Caco-2 (cell line): ENCODE measurements at places on chromosomes 13 and 19. TPM values are rescaled to one million over a fixed set of nuclear protein-coding genes. Genes with fewer than 3 reads are reported as not detected.
A peak's percentile ranks its signal among the peaks of the same experiment; 100 is the strongest.

GRCh38 chr13:93338906-93339305 is 112.3 kb downstream of the GPC6 start:
- H3K27ac ChIP-seq: no peak overlapping the region
- no peak overlapping the region for H3K4me3 ChIP-seq
- H3K36me3 ChIP-seq: no peaks in the 10 kb centered on the region

The ZNF579 gene
- 26.5 and 30.4 TPM in 2 replicates for total RNA-seq

The SPATA13 gene
- 10.1 and 10.5 TPM in 2 replicates for total RNA-seq

The ZNF492 gene
- not detected in 2 replicates for total RNA-seq

GRCh38 chr13:39811051-39811450 is 155.6 kb downstream of the COG6 start:
- H3K4me3 ChIP-seq: no peak overlapping the region
- DNase-seq: no peak
- no peaks in the 10 kb centered on the region for H3K27me3 ChIP-seq

DNA sequence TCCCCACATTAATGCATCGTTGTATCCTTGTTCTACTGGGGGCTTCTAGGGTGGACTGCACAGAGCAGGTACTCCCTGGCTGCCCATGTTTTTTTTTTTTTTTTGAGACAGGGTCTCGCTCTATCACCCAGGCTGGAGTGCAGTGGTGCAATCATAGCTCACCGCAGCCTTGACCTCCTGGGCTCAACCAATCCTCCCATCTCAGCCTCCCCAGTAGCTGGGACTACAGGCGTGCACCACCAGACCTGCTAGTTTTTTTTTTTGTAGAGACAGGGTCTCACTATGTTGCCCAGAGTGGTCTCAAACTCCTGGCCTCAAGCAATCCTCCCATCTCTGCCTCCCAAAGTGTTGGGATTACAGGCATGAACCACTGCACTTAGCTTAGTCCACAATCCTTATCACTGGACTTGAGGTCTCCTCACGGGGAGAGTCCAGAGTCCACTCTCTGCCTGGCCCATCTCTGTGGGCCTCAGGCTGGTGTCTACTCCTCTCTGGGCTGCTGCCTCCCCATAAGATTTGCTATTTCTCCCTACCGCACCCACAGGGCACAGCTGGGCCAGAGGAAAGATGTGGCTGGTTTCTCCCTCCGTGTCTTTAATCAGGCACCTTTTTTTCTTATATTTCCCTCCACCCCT is 50.4 kb upstream of the CYP4F8 start:
- no peaks in the 10 kb centered on the region for H3K36me3 ChIP-seq
- H3K27me3 ChIP-seq: no peaks in the 10 kb centered on the region; the same call in 1 of the 2 replicates
- no peak overlapping the region for H3K4me3 ChIP-seq
- DNase-seq: no peak
- no peaks in the 10 kb centered on the region for H3K4me1 ChIP-seq
- H3K27ac ChIP-seq: no peak overlapping the region

The PTPRS gene
- 65.0 and 65.6 TPM in 2 replicates for total RNA-seq

The CAMSAP3 gene
- 60.5 and 61.6 TPM in 2 replicates for total RNA-seq

- DNase-seq: no peak
- no peak overlapping the region for H3K27ac ChIP-seq
- H3K4me1 ChIP-seq: no peaks in the 10 kb centered on the region
- H3K27me3 ChIP-seq: no peaks in the 10 kb centered on the region
Measured at GRCh38 chr19:9348253-9348652, 14.6 kb upstream of the ZNF177 start.

- no peaks in the 10 kb centered on the region for H3K27me3 ChIP-seq
- H3K27ac ChIP-seq: no peak overlapping the region
- H3K36me3 ChIP-seq: no peaks in the 10 kb centered on the region
- DNase-seq: no peak
- no peak overlapping the region for H3K4me3 ChIP-seq
- H3K4me1 ChIP-seq: no peaks in the 10 kb centered on the region
Measured at GRCh38 chr19:6963244-6963852, 57.9 kb downstream of the MBD3L2B start.

- H3K27ac ChIP-seq: no peak overlapping the region
- DNase-seq: no peak
- H3K36me3 ChIP-seq: no peaks in the 10 kb centered on the region
Measured at GRCh38 chr13:72586518-72586917, 140.9 kb downstream of the MZT1 start.

DNA sequence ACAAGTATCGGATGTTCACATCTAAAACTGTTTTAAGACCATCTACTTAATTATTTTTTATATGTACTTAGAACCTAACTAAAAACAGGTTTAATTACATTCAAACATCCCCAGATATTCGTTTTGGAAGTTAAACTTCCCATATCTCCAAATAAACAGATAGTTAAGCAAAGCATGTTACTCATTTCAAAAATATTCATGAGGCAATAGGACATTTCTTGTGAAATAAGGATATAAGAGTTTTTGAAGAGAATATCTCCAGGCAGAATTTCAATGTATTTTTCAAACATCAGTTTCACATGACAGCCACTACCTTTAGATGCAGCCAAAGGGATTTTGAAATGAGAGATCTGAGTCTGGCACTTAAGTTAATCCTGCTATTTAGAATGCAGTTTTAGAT is 697.5 kb downstream of the SLITRK1 start:
- H3K4me3 ChIP-seq: no peak overlapping the region
- H3K36me3 ChIP-seq: no peaks in the 10 kb centered on the region
- H3K27me3 ChIP-seq: no peaks in the 10 kb centered on the region
- H3K4me1 ChIP-seq: no peaks in the 10 kb centered on the region

- no peak for DNase-seq
- no peaks in the 10 kb centered on the region for H3K4me1 ChIP-seq
- H3K27ac ChIP-seq: no peak overlapping the region
- H3K27me3 ChIP-seq: no peaks in the 10 kb centered on the region
Measured at GRCh38 chr13:112843392-112844111, 125.5 kb upstream of the MCF2L start.

DNA sequence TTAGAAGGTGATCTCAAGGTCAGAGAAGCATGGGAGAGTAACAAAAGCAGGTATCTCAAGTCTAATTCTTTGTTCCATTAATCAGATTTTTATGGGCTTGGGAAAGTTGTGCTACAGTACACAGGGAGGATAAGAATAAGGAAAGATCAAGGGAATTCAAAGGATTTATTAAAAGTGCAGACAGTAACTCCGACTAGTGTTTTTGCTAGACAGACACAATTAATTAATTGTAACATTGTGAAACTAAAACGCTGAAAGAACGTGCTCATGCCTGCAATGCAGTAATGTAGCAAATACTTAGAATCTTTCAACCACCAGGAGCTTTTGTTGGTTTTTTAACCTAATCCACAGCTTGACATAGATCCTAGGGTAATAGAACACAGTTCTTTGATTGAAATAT is 221.5 kb downstream of the DACH1 start:
- no peaks in the 10 kb centered on the region for H3K27me3 ChIP-seq
- no peak overlapping the region for H3K4me3 ChIP-seq
- DNase-seq: no peak
- no peak overlapping the region for H3K27ac ChIP-seq
- H3K36me3 ChIP-seq: no peaks in the 10 kb centered on the region

GRCh38 chr13:27339299-27339698 is 68.7 kb downstream of the RASL11A start:
- H3K4me3 ChIP-seq: no peak overlapping the region
- H3K36me3 ChIP-seq: no peaks in the 10 kb centered on the region
- H3K4me1 ChIP-seq: no peaks in the 10 kb centered on the region

The ZSCAN18 gene
- total RNA-seq: not detected in 2 replicates

- H3K4me1 ChIP-seq: no peaks in the 10 kb centered on the region
- H3K27ac ChIP-seq: no peak overlapping the region
- no peaks in the 10 kb centered on the region for H3K36me3 ChIP-seq
- H3K27me3 ChIP-seq: no peaks in the 10 kb centered on the region
- DNase-seq: no peak
- H3K4me3 ChIP-seq: no peak overlapping the region
Measured at GRCh38 chr19:38463365-38463764, 29.9 kb downstream of the RYR1 start.

The RGL3 gene
- 53.1 and 58.8 TPM in 2 replicates for total RNA-seq

- H3K4me1 ChIP-seq: no peaks in the 10 kb centered on the region
- no peaks in the 10 kb centered on the region for H3K36me3 ChIP-seq
- no peaks in the 10 kb centered on the region for H3K27me3 ChIP-seq
- no peak for DNase-seq
- H3K4me3 ChIP-seq: no peak overlapping the region
- no peak overlapping the region for H3K27ac ChIP-seq
Measured at GRCh38 chr13:104327211-104327610, 1261.0 kb upstream of the SLC10A2 start.

GRCh38 chr19:18322318-18322758 is 538 bp downstream of the LSM4 start:
- H3K4me3 ChIP-seq: peak overlapping the region; percentile 96
- DNase-seq: peak; percentile 71
- H3K27me3 ChIP-seq: no peaks in the 10 kb centered on the region
- no peaks in the 10 kb centered on the region for H3K36me3 ChIP-seq

- H3K36me3 ChIP-seq: no peaks in the 10 kb centered on the region
- no peak overlapping the region for H3K4me3 ChIP-seq
- no peak for DNase-seq
- no peaks in the 10 kb centered on the region for H3K27me3 ChIP-seq
- no peaks in the 10 kb centered on the region for H3K4me1 ChIP-seq
- H3K27ac ChIP-seq: no peak overlapping the region
Measured at GRCh38 chr13:61036715-61037114, 378.9 kb downstream of the PCDH20 start.

GRCh38 chr19:51427201-51427600 is 9.8 kb upstream of the SIGLEC10 start:
- H3K27me3 ChIP-seq: no peaks in the 10 kb centered on the region
- no peak overlapping the region for H3K27ac ChIP-seq
- H3K36me3 ChIP-seq: no peaks in the 10 kb centered on the region
- no peaks in the 10 kb centered on the region for H3K4me1 ChIP-seq

- H3K4me1 ChIP-seq: peaks cover 7% of the 10 kb centered on the region; the same call in 1 of the 2 replicates
- H3K27me3 ChIP-seq: no peaks in the 10 kb centered on the region
- DNase-seq: no peak
- H3K4me3 ChIP-seq: no peak overlapping the region
Measured at GRCh38 chr19:41546386-41546789, 29.6 kb upstream of the CEACAM21 start.

DNA sequence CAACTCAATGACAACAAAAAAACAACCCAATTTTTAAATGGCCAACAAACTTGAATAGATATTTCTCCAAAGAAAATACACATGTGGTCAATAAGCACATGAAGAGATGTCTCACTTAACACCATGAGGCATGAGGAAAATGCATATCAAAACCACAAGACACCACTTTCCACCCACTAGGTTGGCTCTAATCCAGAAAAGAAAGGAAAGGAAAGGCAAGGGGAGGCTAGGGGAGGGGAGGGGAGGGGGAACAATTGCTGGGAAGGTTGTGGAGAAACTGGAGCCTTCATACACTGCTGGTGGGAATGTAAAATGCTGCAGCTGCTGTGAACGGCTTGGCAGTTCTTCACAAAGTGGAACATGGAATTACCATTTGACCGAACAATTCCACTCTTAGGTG is 854.3 kb downstream of the UQCRFS1 start:
- H3K36me3 ChIP-seq: no peaks in the 10 kb centered on the region
- no peak overlapping the region for H3K4me3 ChIP-seq
- no peaks in the 10 kb centered on the region for H3K27me3 ChIP-seq

DNA sequence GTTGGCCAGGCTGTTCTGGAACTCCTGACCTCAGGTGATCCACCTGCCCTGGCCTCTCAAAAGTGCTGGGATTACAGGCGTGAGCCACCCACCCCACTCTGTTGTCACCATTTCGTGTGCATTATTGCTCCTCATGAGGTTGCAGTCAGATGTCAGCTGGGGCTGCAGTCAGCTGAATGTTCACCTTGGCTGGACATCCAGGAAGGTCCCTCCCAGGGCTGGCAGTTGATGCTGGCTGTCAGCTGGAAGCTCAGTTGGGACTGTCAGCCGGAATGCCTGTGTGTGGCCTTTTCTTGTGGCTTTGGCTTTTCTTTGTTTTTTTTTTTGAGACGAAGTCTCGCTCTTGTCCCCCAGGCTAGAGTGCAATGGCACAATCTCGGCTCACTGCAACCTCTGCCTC is 6.6 kb downstream of the MEGF8 start:
- no peaks in the 10 kb centered on the region for H3K36me3 ChIP-seq
- no peak overlapping the region for H3K27ac ChIP-seq
- DNase-seq: no peak
- H3K27me3 ChIP-seq: no peaks in the 10 kb centered on the region
- H3K4me3 ChIP-seq: no peak overlapping the region

The GRIN3B gene
- 0.41 and 0.49 TPM in 2 replicates for total RNA-seq

The CRX gene
- not detected in 2 replicates for total RNA-seq

GRCh38 chr13:23570921-23571315 is 706 bp downstream of the TNFRSF19 start:
- peak overlapping the region; percentile 32 for H3K4me3 ChIP-seq
- no peaks in the 10 kb centered on the region for H3K27me3 ChIP-seq
- H3K27ac ChIP-seq: peak overlapping the region; percentile 87

GRCh38 chr19:18844806-18845329 is 13.1 kb downstream of the UPF1 start:
- no peaks in the 10 kb centered on the region for H3K4me1 ChIP-seq
- H3K27me3 ChIP-seq: no peaks in the 10 kb centered on the region
- H3K36me3 ChIP-seq: no peaks in the 10 kb centered on the region; the same call in none of the 2 replicates
- H3K4me3 ChIP-seq: no peak overlapping the region
- no peak overlapping the region for H3K27ac ChIP-seq
- DNase-seq: no peak
